Skin of body (tissue), 3 donors: ENCODE measurements at places on chromosomes 2 and 18. TPM values are rescaled to one million over a fixed set of nuclear protein-coding genes. Genes with fewer than 3 reads are reported as not detected.
A peak's percentile ranks its signal among the peaks of the same experiment; 100 is the strongest.

SRD5A2 gene
- not detected for total RNA-seq

LHCGR gene
- total RNA-seq = 1.5 TPM

HNMT gene
- total RNA-seq = 73.7 TPM

PARD3B gene
- total RNA-seq = 21.7 TPM

GPR45 gene
- not detected for total RNA-seq

IL36A gene
- not detected for total RNA-seq

RTP5 gene
- total RNA-seq = not detected

FSHR gene
- total RNA-seq = not detected

DSG1 gene
- 260 TPM for total RNA-seq

ACMSD gene
- total RNA-seq = not detected

NEU2 gene
- total RNA-seq = 1.4 TPM

R3HDM1 gene
- total RNA-seq = 16.2 TPM

SERPINB10 gene
- 3.9 TPM for total RNA-seq

DNA sequence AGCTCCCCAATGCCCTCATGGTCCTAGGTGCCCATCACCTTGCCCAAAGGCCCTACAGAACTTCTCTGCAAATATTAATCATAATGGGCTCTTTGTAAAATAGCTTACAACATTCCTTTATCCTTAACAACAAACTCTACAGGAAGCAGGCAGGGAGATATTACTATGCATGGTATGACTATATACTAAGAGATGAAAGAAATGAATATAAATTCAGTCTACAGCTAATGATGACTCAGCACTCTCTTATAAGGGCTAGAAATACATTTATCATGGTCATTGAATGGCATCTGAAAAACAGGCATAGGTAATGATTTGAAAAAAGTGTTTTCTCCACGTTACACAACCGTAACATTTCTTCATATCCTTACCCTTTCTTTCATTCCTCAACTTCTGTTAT lies 254.8 kb upstream of the DSEL start:
- no peak for DNase-seq

GRCh38 chr2:54466870-54467269 lies 10.7 kb downstream of the SPTBN1 start:
- DNase-seq = no peak

DNA sequence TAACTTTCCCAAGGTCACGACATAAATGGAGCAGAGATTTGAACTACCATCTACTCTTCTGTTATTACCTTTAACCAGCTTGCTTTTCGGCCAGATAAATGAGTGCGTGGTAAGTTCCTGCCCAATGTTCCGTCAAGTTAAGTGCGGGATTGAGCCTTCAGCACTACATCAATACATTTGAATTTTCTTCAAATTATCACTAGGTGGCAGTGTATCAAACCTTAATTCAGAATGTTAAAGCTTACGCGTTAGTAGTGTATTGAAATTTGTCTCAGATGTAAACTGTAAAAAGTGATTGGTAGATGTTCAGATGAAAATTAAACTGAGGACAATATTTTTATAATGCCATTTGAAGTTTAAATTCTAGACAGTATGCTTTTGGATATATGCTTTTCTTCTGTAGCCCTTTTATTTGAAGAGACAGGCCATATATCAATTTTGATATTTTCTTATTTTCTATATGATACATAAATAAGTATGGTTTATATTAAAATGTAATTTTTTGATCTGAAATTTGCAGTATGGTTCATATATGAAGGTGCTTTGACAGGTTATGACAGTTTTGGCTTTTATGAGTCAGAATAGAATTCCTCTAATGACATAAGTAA lies 681.3 kb downstream of the ADCYAP1 start:
- peak; percentile 25 for DNase-seq

DNA sequence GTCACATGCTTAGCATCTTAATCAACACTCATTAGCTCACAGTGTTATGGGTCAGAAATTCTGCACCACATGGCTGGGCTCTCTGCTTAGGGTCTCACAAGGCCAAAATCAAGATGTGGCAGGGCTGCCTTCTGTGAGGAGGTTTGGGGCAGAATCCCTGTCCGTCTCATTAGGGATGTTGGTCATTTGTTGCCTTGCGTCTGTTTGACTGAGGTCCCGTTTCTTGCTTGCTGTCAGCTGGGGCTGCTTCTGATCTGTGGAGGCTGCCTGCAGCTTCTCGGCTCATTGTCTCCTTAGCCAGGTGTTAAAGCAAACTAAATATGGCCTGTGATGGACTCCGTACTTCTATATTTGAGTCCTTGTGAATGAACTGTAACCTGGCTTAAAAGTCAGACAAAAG lies 146.5 kb downstream of the NDUFA10 start:
- no peak for DNase-seq

DNA sequence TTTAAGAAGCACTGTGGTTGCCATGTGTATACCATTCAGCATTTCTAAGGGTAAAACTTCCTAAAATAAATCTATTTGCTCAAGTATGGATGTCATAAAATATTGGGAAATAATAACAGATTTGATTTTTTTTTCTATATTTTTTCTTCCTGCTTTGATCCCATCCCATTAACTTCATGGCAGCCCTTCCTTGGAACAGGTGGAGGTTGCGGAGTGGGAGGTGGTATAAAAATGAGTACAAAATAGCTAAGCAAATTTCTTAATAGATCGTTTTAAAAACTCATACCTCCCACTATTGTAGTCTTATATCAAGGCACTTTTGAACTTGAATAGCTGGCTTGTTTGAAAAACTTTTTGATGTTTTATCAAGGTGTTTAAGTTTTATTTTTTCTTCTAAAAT lies 152.1 kb upstream of the KYNU start:
- DNase-seq = no peak

- DNase-seq = no peak
These were observed 108.1 kb downstream of the AOX1 start for GRCh38 chr2:200693836-200694470.

GRCh38 chr2:234075947-234076346 lies 25.4 kb downstream of the SPP2 start:
- no peak for DNase-seq

DNA sequence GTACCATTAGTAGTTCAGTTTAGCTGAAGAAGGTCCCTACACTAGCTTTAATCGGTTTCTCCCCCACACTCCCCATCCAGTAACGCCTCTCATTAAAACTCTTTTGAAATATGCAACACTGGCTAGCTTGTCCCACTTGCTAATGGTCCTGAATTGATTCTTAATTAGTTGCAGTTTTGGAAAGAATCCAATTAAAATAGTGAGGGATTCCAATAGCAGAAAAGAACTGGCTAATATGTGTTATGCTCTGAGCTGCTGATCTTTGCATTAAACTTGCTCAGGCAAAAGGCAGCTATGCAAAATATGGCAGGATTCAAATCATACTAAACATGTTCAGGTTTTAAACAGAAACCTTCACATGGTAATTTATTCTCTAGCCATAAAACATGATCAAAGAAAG lies 252.5 kb upstream of the HNRNPA3 start:
- no peak for DNase-seq

GRCh38 chr2:155830817-155831579 lies 501.5 kb downstream of the NR4A2 start:
- no peak for DNase-seq

DNA sequence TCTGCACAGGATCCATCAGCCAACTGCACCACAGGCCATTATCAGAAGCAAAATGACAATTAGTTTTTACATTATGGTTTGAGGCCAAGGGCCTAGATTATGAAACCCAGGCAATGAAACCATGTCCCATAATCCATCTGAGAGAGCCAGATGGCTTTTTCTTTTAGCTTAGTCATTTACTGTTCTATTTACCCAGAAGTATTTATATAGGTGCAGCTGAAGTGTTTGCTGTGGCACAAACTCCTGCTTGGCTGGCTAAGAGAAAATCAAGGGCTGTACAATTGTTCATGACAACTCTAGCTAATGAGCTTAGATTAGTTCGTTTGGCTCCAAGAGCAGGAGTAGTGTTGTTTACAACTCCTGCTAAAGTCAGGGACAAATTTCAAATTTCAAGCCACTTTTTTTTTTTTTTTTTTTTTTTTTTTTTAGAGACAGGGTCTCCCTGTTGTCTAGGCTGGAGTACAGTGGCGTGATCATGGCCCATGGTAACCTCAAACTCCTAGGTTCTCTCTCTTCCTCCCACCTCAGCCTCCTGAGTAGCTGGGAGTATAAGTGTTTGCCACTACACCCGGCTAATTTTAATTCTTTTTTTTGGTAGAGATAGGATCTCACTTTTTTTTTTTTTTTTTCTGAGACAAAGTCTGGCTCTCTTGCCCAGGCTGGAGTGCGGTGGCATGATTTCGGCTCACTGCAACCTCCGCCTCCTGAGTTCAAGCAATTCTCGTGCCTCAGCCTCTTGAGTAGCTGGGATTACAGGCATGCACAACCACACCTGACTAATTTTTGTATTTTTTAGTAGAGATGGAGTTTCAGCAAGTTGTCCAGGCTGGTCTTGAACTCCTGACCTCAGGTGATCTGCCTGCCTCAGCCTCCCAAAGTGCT lies 18.4 kb upstream of the REV1 start:
- no peak for DNase-seq

DNA sequence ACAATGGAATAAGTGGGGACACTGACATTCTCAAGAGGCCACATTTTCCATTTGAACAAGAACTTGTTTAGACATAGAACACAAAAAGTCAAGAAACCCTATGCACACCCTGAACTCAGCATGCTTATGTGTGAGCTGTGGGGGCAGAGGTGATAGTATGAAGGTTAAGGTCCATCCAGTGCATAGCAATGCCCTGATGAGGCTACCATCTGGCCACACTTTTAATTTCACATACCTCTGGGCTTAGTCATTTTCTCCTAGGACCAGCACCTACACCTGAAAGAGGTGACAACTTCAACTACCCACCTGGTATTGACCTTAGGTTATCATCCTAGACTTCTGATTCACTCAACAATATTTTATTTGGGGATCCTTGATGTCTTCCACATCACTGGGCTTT lies 139.8 kb downstream of the PIK3C3 start:
- no peak for DNase-seq

GRCh38 chr2:172226244-172227061 lies 123.8 kb upstream of the DLX2 start:
- DNase-seq = no peak

GRCh38 chr2:151182899-151183809 lies 78.5 kb downstream of the RBM43 start:
- no peak for DNase-seq

- no peak for DNase-seq
These were observed 70.5 kb downstream of the ACTR2 start for GRCh38 chr2:65298089-65298488.

DNA sequence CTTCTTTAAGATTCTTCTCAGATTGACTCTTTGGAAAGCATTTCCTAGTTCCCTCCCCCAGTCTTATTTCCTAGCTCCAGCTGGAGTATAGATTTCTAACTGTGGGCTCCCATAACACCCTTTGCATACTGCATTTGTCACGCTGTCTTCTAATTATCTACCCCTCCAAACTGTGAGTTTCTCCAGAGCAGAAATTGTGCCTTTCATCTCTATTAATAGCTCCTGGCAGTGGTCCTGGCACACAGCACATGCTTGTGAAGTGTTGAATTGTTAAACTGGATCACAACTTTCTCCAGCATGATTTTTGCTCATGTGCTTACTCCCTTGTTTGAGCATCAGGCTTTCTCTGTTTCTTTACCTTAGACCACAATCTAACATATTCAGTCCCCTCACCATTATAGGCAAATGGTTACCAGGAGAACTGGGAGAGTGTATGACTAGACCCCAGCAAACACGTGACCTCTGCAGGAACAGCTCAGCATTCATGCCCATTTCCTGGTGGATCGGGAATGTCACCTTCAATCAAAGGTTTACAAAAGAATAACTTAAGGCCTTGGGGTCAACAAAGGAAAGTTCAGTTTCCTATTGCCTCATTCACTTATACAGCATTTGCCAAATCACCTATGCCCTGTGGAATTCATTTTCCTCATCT lies 175.7 kb upstream of the TANK start:
- peak; percentile 21 for DNase-seq

DNA sequence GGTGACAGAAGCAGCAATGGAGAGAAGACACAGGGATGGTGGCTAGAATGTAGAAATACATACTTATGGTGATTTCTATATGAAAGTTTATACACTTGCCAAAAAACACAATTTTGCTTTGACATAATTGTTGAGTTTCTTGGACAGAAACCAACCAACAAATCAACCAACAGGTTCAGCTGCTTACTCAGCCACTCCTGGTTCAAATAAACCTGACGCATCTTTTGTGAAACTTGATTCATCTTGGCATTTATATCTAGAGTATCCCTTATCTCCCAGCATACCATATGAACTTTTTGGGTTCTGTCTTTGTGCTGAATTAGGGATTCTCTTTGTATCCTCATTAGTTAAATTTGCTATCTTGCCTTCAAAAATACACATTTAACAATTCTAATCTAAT lies 54.1 kb upstream of the ERBB4 start:
- DNase-seq = no peak

DNA sequence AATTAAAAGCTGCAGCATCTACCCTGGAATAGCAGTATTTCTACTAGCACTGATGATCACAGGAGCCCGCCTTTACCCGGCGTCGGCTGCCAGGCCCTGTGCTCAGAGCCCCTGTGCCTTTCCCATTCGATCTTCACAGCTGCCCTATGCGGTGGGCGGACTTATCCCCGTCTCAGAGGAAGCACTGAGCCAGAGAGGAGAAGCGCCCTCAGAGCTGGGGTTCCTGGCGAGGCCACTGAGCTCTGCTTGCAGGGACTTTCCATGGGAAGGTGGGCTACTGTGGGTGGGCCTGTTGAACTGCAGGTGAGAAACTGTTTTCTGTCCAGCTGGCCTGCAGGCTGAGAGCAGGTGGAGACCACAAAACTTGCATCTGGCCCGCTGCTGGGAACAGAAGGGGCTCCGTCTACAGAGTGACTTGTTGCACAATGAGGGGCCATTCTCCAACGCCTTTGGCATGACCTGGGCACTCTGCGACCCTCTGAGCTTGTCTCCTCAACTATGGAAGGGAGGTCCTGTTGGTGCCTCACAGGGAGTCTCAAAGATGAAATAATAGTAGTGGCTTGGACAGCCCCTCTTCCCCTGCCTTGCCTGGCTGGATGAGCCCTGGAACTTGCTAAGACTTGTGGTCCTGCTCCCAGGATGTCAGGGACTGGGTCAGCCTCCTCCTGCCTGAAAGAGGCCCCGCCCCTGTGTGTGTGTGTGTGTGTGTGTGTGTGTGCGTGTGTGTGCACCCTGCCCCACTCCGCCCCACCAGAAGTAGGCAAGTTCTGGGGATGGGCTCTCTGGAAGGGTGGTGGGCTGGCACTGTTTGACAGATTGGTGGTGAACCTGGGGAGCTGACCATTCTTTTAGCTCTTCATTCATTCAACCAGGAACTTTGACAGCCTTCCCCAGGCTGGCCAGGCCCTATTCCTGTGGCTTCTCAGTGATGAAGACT lies 32.7 kb downstream of the GLI2 start:
- no peak for DNase-seq

- DNase-seq = peak; percentile 46
These were observed 112.1 kb downstream of the KYNU start for GRCh38 chr2:142989273-142990204.

GRCh38 chr2:223008162-223008561 lies 43.8 kb upstream of the KCNE4 start:
- DNase-seq = no peak

- DNase-seq = peak; percentile 25
These were observed 25.0 kb upstream of the PHLPP1 start for GRCh38 chr18:62690236-62690815.
